Cerebellar nuclear complex (tissue), 1 donor: ENCODE measurements at places on chromosomes 6 and 20.

DNA sequence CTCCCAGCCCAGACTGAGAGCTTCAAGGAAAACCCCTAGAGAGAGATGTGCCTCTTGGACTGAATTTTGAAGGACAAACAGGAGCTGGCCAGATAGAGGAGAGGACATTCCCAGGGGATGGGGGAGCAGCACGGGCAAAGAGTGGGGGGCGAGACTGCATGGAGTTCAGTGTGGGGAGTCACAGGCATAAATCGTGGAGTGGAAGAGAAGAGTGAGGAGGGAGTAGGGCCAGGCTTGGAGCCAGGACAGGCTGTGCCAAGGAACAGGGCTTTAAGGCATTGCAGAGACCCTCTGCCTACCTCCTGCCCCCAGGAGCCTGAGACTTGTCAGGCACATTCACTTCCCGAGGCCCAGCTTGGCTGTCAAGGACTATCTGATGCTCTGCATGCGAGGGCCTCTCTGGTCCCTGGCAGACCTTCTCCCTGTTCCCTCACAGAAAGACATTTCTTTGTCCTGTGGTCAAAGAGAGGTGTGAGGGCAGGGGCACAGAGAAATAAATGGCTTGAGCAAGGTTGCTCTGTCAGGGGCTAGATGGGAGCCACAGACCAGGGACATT is 5.2 kb upstream of the SLC22A7 start:
- DNase-seq = no peak

- DNase-seq = no peak
Measured at GRCh38 chr6:71197267-71197666, 91.3 kb upstream of the OGFRL1 start.

GRCh38 chr6:156794546-156795354 is 17.6 kb downstream of the ARID1B start:
- no peak for DNase-seq

GRCh38 chr20:8766868-8767390 is 302.0 kb upstream of the PLCB4 start:
- DNase-seq = no peak

- no peak for DNase-seq
Measured at GRCh38 chr6:70118670-70119069, 184.2 kb downstream of the COL9A1 start.

GRCh38 chr6:47447722-47448121 is 29.9 kb upstream of the CD2AP start:
- DNase-seq = no peak

DNA sequence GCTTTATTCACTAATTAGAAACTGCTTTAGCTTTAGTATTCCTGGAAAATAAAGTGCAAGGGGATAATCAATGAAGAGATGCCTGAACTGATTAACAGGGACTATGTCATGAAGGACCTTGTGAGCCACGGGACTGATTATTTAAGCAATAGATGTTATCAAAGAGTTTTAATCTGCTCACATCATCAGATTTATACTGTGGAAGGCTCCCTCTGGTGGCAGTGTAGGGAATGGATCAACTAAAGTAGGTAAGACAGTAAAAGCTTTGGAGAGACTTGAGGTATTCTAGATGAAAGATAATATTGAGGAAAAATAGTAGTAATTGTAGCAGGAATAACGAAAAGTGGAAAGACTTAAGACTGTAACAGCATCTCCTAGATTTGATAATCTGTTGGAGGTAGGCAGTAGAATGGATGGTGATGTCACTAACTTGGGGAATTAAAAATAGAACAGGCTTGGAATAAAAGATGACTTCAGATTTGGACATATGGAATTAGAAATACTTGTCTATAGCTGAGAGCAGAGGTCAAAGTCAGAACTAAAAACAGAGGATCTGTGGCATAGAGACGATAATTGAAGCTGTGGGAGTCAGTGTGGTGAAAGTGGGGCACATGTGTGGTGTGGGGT is 80.3 kb upstream of the HTR1E start:
- no peak for DNase-seq

DNA sequence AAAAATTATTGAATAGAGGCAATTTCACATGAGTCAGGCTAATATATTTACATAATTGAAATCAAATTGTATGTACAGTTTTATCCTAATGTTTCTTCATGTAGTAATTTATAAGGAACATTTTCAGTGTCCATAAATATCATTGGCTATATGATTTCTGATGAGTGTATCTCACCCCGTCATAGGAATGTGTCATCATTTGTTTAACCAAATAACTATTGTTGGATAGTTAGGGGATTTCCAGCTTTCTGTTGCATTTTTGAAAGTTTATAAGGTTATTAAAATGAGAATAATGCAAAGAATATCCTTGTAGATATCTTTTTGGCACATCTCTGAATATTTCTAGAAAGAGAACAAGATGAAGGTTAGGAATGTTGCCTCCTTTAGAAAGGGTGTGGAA is 39.0 kb downstream of the SYTL3 start:
- no peak for DNase-seq
